Osteocyte (in vitro differentiated cells): ENCODE measurements at places on chromosomes 13 and 19. TPM values are rescaled to one million over a fixed set of nuclear protein-coding genes. Genes with fewer than 3 reads are reported as not detected.

ZNF99 gene
- not detected in 2 replicates for total RNA-seq

SPINT2 gene
- total RNA-seq, result 29.5 and 30.4 TPM in 2 replicates

DNA sequence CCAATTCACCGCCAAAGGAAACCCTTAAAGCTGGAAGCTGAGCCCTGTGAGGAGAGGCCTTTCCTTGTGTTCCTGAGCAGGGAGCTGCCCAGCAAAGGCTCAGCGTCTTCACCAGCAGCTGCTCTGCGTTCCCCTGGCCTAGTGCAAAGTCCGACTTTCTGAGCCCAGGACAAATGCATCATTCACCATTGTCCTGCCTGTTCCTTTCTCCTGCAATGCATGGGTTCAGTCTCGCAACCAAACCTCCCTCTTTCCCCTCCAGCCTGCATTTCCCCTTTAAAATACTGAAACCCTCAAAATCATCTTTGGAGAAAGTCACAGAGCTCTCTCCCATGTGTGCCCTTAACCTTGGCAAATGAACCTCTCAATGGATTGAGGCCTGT is 12.9 kb upstream of the TMEM255B start:
- peaks cover 6% of the 10 kb centered on the region for H3K27me3 ChIP-seq
- no peak for DNase-seq
- no peak overlapping the region for H3K4me3 ChIP-seq
- H3K36me3 ChIP-seq, result no peaks in the 10 kb centered on the region
- H3K4me1 ChIP-seq, result peaks cover 5% of the 10 kb centered on the region
- no peak overlapping the region for H3K27ac ChIP-seq

DNA sequence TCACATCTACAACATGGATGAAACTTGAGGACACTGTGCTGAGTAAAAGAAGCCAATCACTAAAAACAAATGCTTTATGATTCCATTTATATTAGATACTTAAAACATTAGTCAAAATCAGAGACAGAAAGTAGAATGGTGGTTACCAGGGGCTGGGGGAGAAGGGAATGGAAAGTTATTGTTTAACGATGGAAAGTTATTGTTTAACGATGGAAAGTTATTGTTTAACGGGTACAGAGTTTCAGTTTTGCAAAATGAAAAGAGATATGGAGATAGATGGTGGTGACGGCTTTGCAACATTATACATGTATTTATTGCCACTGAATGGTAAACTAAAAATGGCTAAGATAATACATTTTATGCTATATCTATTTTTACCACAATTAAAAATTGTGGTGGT is 160.6 kb downstream of the TUBA3C start:
- no peaks in the 10 kb centered on the region for H3K36me3 ChIP-seq
- no peak overlapping the region for H3K27ac ChIP-seq
- no peaks in the 10 kb centered on the region for H3K4me1 ChIP-seq
- no peak overlapping the region for H3K4me3 ChIP-seq
- no peaks in the 10 kb centered on the region for H3K27me3 ChIP-seq

DNA sequence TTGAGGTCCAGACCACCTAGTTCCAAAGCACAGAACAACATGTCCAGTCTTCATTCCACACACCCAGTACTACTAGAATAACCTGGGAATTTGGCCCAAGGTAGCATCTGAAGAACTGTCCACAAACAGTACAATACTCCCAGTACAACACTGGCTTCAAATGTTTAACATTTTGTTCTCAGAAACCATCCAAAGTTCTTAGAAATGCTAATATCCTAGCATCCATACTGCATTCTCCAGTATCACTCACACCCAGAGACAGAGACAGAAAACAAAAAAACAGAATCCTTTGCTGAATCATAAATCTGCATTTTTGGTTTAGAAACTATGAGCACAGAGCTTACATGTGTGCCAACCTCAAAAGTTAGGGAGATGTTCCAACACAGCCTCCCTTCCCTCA is 490.8 kb downstream of the FOXO1 start:
- H3K4me1 ChIP-seq, result no peaks in the 10 kb centered on the region
- no peak overlapping the region for H3K4me3 ChIP-seq
- no peak overlapping the region for H3K27ac ChIP-seq
- no peak for DNase-seq

DNA sequence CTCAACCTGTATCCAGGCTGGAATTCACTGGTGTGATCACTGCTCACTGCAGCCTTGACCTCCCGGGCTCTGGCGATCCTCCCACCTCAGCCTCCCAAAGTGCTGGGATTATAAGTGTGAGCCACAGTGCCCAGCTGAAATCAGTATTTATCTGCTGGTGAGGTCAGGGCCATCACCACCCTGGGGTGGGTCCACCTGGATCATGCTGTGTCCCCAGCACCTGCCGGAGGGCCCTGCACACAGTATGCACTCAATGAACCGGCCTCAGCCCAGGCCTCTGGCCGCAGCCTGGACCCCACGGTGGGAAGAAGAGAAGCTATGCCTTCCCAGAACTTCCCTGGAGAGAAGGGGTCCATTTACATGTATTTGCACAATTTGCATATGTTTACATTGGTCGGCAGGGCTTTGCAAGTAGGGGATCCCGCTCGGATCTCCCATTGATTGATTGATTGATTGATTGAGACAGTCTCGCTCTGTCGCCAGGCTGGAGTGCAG is 2.6 kb upstream of the SLC5A5 start:
- H3K36me3 ChIP-seq, result peaks cover 4% of the 10 kb centered on the region
- no peak overlapping the region for H3K4me3 ChIP-seq
- peaks cover 16% of the 10 kb centered on the region for H3K27me3 ChIP-seq
- DNase-seq, result no peak

DNA sequence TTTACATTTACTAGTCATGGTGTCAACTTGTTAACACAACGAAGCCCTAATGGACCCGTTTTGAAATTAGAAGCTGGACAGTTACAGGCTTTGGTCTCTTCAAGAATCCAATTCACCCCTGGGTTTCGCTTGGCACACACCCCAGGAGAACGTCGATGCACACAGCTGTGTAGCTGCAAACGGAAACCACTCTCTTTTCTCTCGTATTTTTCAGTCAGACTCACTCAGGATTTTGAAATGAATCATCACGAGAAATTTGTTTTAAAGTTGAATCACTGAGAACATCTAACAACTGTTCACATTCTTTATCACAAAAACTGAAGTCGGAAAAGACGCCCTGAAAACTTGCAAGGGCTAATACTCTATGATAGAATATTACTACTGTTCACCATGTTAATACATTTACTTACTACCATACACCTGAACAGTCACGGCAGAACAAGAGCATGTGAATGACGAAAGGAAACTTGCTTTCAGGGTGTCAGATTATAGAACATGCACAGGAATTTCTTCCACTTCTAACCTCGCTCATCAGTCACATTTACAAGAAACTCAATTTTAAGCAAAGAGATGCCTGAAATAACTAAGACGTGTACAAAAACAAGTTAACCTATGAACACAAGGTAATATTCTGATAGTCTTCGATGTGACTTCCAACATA is 4.7 kb downstream of the PNMA8A start:
- peak overlapping the region; percentile 41 for H3K4me3 ChIP-seq
- no peak for DNase-seq
- H3K27me3 ChIP-seq, result no peaks in the 10 kb centered on the region
- H3K4me1 ChIP-seq, result peaks cover 27% of the 10 kb centered on the region
- H3K27ac ChIP-seq, result peak overlapping the region; percentile 77

DNA sequence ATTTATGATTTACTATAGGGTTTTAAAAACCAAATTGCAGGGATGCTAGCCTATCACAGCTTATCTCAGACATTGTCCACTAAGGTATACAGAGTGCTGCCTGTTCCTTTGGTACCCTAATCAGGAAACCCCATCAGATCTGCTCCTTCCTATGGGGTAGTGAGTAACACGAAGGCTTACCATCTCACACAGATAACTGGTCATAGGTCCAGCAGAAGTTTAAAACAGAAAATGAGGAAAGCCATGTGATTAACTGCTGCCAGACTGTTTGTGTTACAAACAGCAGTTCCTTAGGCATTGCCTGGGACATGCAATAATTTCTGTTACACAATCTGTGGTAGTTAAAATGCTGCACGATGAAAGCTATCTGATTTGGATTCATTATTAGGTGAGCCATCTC is 53.5 kb upstream of the ALOX5AP start:
- no peaks in the 10 kb centered on the region for H3K36me3 ChIP-seq
- H3K27me3 ChIP-seq, result no peaks in the 10 kb centered on the region
- no peak overlapping the region for H3K27ac ChIP-seq
- no peak overlapping the region for H3K4me3 ChIP-seq
- peaks cover 2% of the 10 kb centered on the region for H3K4me1 ChIP-seq

DNA sequence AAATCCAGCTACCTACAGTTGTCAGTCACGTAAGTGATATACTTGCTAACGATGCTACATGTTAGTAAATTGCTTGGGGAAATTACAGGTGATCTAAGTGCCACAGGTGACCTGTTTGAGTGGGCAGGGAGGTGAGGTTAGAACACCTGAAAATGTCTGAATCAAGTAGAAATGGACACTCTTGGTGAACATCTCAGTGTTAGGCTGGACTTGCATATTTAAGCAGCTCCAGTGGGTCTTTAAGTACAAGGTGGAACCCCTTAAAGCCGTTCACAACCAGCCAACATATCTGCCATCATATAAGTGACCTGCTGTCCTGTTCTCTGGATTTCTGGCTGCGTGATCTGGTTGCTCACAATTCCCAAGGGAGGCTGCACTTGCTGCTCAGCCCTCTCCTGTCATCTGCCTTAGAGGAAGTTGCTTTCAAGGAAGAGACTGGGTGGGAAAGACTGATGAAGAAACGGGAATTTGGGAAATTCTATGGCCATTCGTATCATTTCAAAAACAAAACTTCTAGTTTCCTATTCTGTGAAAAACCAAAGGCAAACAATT is 244.0 kb downstream of the DCLK1 start:
- no peak overlapping the region for H3K27ac ChIP-seq
- no peaks in the 10 kb centered on the region for H3K36me3 ChIP-seq
- H3K4me1 ChIP-seq, result peaks cover 56% of the 10 kb centered on the region
- no peak for DNase-seq
- no peaks in the 10 kb centered on the region for H3K27me3 ChIP-seq

- peaks cover 1% of the 10 kb centered on the region for H3K36me3 ChIP-seq
- DNase-seq, result no peak
- no peaks in the 10 kb centered on the region for H3K27me3 ChIP-seq
- no peak overlapping the region for H3K27ac ChIP-seq
Measured at GRCh38 chr13:62357887-62358645, 942.4 kb upstream of the PCDH20 start.

DNA sequence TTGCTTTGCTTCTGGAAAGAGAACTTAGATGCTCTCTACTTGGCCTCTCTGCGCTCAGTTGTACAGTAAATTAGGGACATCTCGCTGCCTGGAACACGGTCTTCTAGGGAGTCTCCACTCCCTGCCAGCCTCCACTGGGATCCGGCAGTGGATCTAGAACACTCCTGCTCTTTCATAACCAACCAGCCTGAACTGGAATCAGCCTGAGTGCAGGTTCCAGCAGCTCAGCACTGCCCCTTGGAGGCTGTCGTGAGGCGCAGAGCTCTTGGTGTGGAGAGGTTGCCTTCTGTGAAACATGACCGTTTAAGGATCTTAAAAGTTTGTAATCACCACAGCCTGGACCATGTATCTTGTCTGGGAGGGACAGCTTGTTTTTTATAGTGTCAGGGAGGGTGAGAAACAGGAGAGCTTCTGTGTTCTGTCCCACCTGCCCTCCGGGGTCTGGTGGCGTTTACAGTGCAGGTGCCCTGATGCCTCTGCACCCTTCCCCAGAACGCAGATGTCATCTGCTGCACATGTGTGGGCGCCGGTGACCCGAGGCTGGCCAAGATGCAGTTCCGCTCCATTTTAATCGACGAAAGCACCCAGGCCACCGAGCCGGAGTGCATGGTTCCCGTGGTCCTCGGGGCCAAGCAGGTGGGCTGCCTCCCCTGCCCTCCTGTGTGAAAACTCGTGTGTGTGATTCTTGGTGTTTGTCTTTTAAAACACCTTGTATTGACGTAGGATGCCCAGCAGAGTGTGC is 24.8 kb downstream of the UPF1 start:
- no peak for DNase-seq
- H3K27ac ChIP-seq, result no peak overlapping the region
- peaks cover 35% of the 10 kb centered on the region for H3K36me3 ChIP-seq
- no peaks in the 10 kb centered on the region for H3K4me1 ChIP-seq
- no peak overlapping the region for H3K4me3 ChIP-seq
- H3K27me3 ChIP-seq, result no peaks in the 10 kb centered on the region

GRCh38 chr13:89490661-89491060 is 1819.5 kb downstream of the SLITRK5 start:
- H3K4me1 ChIP-seq, result no peaks in the 10 kb centered on the region
- no peak overlapping the region for H3K4me3 ChIP-seq
- H3K27me3 ChIP-seq, result no peaks in the 10 kb centered on the region
- DNase-seq, result no peak
- H3K36me3 ChIP-seq, result no peaks in the 10 kb centered on the region
